ENCODE measurements at places on chromosomes 7 and 10. TPM values are rescaled to one million over a fixed set of nuclear protein-coding genes. Genes with fewer than 3 reads are reported as not detected.

COL13A1 gene
- not detected for total RNA-seq

FAM24A gene
- total RNA-seq = not detected

FAM25G gene
- total RNA-seq = not detected

FLNC gene
- total RNA-seq = 0.18 TPM

PRSS2 gene
- not detected for total RNA-seq

Data from activated CD4-positive, alpha-beta T cell treated with anti-CD3 and anti-CD28 coated beads for 36 hours (primary cell).